CD4-positive, alpha-beta T cell treated with Interferon gamma for 1 hour (primary cell): ENCODE measurements at places on chromosomes 2 and 18.

GRCh38 chr2:100066856-100067255 lies 75.5 kb downstream of the AFF3 start:
- DNase-seq, result no peak

DNA sequence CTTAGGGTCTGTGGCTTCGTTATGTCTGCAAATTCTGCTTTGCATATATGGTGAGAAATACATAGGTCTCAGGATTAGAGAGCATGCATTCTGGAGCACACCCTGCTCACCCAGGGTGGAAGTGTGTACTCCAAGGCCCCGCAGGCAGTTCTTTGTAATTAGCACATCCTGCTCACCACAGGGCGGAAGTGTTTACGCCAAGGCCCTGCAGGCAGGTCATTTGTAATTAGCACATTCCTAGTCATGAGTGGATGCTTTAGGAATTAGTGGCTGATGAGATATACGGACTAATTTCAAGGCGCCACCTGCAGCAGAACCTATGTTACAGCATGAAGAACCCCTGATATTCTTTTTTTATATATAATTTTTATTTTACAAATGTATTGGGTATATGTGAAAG lies 4.2 kb downstream of the ALLC start:
- no peak for DNase-seq

DNA sequence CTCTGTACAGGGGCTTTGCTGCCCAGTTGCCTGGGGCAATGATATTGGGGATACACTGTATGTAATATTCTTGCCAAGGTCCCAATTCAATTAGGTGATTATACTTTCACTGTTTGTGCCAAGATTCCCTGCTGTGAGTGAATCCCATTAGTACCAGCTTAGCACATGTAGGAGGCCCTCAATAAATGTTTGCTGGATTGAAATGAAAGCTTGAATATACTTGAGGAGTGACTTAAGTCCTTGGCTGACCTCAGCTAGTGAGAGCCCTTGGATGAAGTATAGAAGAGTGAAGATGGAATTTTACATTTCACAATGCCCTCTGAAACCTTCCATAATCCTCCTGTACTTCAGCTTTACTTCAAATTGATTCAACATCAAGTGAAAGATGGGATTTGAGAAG lies 102.9 kb downstream of the GATA6 start:
- DNase-seq, result no peak

DNA sequence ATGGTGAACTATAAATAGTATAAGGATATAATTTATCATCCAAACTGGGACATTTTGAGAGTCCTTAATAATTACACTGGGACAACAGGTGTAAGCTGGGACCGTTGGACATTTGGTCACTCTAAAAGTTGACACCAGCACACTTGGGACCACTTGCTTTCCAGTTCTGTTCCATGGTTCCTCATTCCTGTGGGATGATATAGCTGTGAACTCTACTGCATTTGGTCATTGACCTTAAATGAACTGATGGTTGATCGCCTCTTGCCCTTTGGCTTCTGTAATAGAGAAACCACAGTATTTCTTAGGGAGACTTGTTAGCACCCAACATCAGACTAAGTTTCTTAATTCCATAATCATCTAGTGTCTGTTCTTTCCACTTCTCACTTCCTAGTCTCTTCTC lies 46.7 kb downstream of the EML6 start:
- DNase-seq, result no peak

GRCh38 chr18:36408606-36409005 lies 111.1 kb downstream of the FHOD3 start:
- DNase-seq, result no peak

DNA sequence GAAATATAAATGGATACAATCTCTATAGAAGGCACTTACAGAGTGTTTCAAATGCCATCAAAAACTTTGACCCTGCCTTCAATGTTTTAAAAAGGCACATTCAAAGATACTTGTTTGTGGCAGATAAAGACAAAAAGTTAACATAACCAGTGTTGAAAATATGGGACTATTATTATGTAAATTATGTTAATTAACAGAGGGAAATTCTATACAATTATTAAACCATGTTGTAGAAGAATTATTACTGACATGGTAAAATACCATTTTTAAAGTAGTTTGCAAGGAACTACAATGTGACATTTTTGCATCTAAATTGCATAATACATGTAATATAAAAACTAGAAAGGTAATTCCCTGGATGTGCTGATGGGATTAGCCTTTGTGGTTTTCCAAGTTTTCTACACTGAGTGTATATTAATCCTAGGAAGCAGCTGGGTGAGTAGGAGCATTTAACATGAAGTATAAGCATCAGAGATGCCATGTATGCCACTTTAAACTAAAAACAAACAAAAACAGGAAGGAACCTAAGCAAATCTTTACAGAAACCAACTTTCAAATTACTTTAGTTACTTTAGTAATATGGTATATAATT lies 21.7 kb downstream of the MIB1 start:
- no peak for DNase-seq

DNA sequence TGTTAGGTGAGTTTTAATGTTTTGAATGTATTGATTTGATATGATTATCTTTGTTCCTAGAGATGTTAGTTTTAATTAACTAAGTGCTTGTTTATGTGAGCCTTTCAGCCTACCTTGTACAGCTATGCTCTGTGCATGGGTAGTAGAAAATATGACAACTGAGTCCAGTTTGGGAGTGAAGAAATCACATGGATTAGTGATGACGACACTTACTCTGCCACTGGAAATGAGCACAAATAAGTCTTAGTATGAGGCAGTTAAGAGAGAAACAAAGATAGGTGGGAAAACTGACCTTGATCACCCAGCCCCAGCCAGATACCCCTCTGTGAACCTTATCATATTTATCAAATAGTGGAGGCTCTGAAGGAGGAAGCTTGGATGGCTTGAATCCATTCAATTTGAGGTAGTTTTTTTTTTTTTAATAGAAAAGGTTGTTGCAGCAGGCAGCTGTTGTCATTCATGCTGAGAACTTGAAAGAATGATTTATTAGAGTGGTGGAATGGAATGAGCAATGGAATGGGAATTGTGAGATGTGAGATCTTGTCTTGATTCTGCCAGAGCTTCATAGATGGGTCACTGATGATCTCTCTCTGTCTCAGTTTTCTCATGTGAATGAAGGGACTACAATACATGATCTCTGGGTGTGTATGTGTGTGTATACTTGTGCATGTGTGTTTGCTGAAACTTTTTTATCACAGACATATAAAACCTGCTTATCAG lies 96.4 kb downstream of the MAP3K20 start:
- no peak for DNase-seq

GRCh38 chr2:207478572-207478971 lies 51.2 kb upstream of the CREB1 start:
- DNase-seq, result no peak

- no peak for DNase-seq
Observed at GRCh38 chr2:224403657-224404056, 1.8 kb upstream of the FAM124B start.

DNA sequence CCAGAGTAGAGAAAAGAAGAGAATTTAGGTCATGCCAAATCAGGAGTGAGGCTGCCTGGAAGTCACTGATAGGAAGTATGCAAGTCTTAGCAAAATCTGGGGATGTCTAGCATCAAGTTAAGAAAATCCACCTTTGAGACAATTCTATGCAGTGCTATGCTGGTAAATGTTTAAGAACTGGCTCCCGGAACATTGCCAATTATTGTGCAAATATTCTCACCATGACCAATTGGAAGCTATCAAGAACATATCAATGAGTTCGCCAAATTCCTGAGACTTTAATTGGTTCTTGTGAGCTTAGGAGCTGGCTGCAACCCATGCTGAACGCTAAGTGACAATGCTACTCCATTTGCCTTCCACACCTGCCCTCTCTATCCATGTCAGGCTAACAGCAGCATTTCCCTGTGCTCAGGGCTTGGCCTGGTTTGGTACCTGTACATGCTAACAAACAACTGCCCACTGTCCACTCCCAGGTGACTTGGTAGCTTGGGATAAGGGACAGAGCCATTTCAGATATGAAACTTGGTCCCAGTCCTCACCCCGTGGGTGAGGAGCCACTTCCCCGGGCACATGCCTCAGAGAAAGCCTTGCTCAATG lies 172.9 kb upstream of the KLHL29 start:
- DNase-seq, result no peak

GRCh38 chr18:44732238-44732563 lies 51.5 kb downstream of the SETBP1 start:
- no peak for DNase-seq

- DNase-seq, result no peak
Observed at GRCh38 chr2:193476171-193476800, 1281.6 kb upstream of the TMEFF2 start.

DNA sequence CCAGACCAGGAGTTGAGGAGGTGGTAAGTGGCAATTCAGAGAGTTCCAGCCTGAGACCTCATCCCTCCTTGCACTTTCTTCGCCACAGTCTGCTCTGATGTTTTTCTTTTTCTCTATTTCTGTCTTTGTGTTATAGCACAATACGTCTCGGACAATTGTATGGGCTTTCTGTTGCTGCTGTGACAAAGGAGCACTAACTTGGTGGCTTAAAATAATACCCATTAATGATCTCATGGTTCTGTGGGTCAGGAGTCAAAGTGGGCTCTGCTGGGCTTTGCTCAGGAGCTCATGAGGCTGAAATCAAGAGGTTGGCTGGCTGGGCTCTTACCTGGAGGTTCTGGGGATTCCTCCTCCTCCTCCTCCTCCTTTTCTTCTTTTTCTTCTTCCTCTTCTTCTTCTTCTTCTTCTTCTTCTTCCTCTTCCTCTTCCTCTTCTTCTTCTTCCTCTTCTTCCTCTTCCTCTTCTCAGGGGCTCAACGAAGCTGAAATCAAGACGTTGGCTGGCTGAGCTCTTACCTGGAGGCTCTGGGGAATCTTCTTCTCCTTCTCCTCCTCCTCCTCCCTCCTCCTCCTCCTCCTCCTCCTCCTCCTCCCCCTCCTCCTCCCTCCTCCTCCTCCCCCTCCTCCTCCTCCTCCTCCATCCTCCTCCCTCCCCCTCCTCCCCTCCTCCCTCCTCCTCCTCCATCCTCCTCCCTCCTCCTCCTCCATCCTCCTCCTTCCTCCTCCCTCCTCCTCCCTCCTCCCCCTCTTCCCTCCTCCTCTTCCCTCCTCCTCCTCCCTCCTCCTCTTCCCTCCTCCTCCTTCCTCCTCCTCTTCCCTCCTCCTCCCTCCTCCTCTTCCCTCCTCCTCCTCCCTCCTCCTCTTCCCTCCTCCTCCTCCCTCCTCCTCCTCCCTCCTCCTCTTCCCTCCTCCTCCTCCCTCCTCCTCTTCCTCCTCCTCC lies 104.0 kb downstream of the GATA6 start:
- DNase-seq, result no peak

DNA sequence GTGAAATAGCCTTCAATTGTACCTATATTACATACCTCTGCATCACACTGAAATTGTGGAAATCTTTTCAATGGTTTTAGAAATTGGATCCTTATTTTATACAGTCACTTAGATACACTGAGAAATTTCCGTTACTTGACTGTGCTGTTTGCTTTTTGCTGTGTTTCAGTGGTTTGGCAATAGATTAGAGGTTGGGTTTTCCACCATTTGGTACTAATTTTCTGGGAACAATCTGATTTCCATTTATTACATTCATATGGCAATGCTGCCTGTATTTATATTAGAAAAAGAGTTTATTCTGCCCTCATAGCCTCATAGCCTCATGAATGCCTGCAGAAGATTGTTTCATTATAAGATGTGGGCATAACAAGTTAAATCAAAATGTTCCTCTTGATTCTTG lies 285.0 kb downstream of the GULP1 start:
- no peak for DNase-seq

- no peak for DNase-seq
Observed at GRCh38 chr2:154693741-154694340, 4.7 kb upstream of the KCNJ3 start.

DNA sequence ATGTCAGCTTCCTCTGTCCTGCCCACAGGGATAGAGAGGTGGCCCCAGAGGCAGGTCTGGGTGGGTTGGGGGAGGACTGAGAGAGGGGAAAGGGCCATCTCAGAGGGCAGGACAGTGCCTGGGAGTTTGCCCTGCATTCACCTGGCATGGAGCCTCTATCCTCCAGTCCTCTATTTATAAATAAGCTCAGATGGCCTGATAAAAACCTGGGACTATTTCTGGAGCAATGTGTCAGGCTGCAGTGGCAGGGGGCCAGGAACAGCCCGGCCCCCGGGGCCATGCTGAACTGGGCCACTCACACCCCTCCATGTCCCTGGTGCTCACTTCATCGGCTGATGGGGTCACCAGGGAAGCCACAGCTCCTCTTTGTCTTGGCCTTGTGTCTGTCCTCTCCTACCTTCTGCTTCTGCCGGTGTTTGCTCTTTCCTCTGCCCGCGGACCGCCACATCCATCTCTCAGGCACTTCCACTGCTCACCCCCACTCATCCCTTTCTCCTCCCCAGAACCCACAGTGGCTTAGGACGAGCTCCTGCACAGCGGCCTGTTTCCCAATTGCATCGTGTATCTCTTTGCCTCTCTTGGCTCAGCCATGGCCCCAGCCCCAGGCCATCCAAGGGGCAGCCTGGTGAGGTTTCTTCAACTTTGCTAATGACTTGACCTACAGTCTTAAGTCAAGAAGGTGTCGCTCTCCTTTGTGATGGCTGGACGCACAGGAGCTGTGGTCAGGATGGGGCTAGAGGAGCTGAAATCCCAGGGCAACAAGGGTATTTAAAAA lies 38.8 kb downstream of the SCTR start:
- DNase-seq, result no peak

- no peak for DNase-seq
Observed at GRCh38 chr2:131010566-131010965, 82.7 kb downstream of the FAM168B start.

DNA sequence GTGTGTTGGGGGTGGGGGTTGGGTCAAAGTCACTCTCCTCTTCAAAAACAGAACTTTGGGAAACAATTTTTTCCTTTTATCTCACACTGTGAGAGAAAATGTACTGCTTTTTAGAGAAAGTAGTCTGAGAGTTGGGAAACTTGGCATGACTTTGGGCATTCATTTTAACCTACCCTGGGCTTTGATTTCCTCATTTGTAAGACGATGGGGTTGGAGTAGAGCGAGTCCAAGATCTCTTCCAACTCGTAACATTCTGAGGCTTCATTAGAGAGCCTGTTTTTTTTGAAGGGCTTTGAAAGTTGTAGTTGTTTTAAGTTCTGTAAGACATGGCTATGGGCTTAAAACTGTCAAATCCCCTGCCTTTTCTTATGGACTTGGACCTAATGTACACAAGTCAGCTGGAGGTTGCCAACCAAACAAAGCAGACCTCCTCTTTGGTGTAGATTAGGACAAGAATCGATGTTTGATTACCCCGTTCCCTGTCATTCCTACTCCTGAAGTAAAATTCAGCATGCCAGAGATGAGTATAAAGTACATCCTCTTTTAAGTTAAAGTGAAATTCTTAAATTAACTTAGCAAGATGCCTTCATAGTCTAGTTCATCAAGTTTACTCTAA lies 8.4 kb downstream of the PHLPP1 start:
- no peak for DNase-seq
